Right cardiac atrium (tissue), 5 donors: ENCODE measurements at places on chromosomes 12 and 14. TPM values are rescaled to one million over a fixed set of nuclear protein-coding genes. Genes with fewer than 3 reads are reported as not detected.

The HECTD4 gene
- 26.6 TPM for total RNA-seq

The TAS2R42 gene
- not detected for total RNA-seq

The LGR5 gene
- not detected for total RNA-seq

The TESPA1 gene
- total RNA-seq = 0.74 TPM

The PIWIL1 gene
- total RNA-seq = not detected
